ENCODE measurements at places on chromosomes 3 and 15.

- no peak for DNase-seq
Measured at GRCh38 chr15:78047761-78048627, 29.5 kb downstream of the TBC1D2B start.

- DNase-seq, result no peak
Measured at GRCh38 chr3:177478170-177478867, 281.0 kb upstream of the TBL1XR1 start.

DNA sequence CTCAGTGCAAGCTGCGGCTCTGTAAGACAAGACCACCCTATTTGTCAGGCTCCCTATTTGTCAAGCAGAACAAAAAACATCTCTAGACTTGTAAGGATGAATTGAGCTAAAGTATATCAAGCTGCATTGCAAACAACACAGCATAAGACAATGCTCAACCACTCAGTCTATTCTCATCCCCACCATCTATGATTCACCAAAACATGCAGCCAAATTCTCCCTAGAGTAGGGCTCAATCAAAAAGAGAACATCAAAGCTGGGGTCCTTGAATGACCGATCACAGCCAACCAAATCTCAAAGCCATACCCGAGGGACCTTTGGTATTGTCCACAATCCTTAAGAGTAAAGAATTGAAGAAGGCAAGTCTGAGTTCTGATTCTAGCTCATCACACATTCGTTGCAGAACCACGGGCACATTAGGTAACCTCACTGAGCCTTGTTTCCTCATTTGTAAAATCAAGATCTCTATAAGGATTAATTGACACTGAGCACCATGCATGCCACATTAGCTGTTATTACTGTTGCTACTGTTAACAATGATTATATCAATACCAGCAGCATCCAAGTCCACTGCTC, 31.2 kb downstream of the RFTN1 start:
- no peak for DNase-seq

DNA sequence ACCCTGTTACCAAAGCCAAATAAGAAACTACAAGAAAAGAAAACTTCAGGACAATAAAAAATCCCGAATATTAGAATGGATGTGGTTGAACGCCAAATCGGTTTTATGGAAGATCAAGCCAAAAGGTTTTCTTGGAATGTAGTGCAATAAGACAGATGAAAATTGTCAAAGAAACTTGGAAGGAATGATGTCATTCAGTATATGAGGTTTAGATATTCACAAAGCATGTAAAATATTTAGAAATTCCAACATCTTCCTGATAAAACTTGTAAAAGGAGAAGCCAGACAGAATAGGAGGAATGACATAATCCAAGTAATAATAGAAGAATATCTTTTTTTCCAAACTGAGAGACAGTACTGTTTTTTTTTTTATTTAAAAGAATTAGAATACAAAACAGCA, 130.3 kb upstream of the ZPLD1 start:
- DNase-seq, result no peak
